Stimulated activated naive CD8-positive, alpha-beta T cell treated with anti-CD3 and anti-CD28 coated beads, Interleukin-15, Interleukin-2, amounts not matched to agents 100 U/mL and 50 U/mL, for 24 hours (primary cell): ENCODE measurements at places on chromosomes 4 and X.

DNA sequence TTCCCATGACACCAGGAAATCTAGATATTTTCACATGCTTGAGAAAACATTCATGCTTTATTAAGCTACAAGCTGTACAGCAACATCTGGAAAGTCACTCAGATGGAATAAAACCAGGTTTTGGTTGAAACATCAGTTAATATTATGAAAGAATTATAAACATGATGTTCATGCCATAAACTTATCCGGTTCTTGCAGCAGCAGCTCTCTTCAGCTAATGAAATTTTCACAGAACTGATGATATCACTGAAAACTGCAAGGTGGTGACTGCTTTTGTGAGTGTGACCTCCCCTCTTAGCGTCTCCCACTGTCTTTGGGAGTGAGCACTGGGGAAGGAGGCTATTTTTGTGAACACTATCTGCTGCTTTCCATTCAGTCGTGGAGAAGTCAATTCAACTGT is 56.9 kb downstream of the ARHGAP10 start:
- DNase-seq, result no peak

DNA sequence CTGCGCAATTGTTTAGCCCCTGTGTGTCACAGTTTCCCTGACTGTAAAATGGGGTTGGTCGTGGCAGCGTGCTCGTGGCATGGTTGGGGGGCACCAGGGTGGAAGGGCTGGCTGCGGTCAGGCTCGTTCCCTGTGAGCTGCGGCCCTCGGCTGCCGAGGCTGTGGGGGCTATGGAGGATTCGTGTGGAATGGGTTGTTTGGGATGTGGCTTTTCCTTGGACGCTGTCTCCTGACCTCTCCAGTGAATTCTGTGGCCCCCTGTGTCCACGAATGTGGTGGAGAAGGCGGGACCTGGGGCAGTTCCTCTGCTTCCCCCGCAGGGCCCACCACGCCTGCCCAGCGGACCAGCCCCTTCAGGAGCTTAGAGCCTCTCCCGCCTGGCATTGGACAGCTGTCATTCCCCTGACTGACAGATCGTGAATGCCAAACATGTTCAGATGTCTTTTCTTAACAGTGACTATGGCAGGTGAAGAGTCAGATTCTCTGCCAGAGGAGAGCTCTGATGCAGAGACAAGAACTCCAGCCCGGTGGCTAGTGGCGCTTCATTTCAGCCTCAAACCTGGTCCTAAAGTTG is 17.2 kb upstream of the HGFAC start:
- DNase-seq, result no peak

- DNase-seq, result no peak
Measured at GRCh38 chrX:37640142-37640541, 45.4 kb upstream of the XK start.

DNA sequence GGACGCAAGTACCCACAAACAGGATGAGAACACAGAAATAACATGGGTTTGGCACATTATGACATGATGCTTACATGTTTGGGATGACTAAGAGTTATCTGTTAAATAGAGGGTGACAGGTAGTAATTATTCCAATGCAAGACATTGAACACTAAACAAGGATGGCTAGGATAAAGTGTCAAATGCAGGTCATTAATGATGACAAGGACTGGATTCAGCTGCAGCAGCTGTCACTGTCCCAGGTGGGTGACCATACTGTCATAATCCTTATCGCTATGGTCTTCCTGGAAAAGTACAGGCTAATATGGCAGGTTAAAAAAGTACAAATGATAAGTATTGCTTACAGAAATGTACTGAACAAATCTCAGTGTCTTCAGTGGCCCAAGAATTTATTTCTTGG is 123.9 kb downstream of the ANTXR2 start:
- no peak for DNase-seq

DNA sequence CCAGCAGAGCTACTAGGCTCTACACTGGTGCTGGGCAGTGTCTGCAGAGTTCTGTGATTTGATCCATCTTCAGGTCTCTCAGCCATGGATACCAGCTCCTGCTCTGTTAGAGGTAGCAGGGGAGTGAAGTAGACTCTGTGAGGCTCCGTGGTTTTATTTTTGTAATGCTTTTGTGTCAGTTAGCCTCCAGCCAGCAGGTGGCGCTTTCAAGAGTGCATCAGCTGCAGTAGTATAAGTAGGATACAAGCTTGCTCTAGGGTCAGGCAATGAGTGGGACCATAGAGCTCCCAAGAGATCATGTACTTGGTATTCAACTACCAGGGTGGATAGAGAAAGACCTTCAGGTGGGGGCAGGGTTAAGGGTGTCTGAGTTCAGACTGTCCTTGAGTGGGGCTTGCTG is 362.5 kb upstream of the TRAM1L1 start:
- peak; percentile 39 for DNase-seq

DNA sequence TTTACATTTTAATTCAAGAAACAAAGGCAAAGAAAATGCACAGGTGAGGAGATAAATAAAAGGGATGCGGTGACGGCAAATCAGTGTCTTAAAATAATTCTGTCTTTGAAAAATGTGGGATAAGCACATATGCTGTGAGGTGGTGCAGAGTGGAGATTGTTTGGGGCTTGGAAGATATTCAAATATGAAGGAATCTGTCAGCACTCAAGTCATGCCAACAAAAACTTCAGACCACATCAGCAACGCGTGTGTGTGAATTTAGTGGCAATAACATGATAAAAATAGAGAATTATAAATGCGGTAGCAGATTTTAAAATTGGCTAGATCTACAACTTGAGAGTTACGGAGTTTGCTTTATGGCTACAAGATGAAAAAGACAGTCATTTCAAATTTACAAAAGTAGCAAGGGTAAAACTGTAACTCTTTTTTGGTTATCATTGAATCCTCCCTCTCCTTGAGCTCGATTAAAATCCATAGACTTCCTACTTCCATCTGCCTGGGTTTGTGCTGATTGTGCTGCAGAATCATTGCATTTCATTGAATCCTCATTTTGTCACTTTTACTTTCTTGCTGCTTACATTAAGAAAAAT is 71.5 kb upstream of the VCX2 start:
- no peak for DNase-seq

DNA sequence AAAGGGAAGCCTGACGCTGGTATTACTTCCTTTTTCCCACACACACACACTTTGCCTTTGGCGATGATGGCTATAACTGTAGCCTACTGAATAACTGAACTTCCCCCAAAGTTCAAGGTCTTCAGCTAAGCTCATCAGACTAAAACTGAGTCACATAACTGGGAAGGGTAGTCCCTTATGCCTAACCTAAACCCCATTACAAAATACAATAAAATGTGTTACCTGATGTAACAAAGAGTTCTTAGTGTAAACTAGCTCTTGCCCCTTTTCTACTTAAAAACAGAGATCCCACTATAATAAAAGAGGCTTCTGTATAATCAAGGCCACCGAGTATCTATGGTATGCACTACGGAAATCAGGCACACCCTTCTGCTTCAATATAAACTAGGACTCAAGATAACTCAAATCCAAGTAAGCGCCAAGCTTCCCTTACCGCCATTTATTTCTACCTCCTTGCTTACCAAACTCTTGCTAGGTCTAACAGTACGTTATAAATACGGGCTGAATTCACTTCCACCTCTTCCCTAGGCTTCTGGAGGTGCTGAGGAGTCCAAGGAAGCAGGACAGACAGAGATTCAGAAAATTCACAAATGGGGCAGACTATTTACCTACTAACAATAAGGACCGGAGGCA is 2.4 kb downstream of the OTUD4 start:
- DNase-seq, result no peak

DNA sequence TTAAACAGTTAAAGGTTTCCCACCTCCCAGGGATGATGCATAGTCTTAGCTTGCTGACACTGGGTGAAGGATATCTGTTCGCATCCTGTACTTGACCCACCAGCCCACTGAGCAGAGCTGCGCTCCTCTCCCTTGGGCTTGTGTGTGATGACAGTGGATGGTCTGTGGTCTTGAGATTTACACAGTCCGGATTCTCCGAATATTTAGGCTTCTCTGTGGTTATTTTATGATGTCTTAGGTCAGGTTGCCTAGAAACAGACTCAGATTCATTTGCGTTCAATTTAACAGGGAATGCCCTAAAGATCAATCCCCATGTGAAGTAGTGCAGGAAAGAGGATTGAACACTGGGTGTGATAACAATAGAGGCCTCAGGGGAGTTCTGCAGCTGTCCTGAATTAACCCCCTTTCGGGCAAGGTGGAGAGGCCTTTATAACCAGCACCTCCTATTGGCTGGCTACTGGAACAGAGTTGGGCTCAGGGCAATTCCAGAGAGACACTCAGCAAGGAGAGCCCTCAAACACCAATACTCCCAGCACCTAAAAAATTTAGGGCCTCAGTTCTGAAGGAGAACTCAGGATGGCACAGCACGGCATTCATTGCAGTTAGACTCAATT is 653.2 kb upstream of the GALNT7 start:
- no peak for DNase-seq

GRCh38 chr4:123102897-123103471 is 180.6 kb upstream of the NUDT6 start:
- DNase-seq, result no peak

DNA sequence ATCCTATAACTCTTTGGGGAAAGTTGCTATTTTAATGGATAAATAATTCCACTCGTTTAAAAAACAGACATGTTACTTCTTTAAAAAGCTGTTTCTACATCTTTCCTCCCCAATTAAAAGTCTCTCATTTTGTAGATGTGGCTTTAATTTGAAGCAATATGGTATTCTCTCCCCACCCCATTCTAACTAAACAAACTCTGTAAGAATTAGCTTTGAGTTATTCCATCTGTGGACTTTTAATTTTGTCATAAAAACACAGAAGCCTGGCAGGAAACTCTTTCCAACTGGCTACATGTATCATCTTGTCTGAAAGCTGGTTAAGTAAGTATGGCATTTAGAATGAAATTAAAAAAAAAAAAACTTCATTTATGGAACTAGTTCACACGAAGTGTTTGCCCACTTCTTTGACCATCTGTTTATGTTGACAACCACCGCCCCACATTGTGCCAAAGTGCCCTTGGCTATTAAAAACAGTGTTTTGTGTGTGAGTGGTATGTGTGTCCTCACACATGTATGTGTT is 140.3 kb downstream of the NAA11 start:
- DNase-seq, result no peak

- DNase-seq, result no peak
Measured at GRCh38 chr4:188444500-188444899, 305.3 kb downstream of the TRIML1 start.

DNA sequence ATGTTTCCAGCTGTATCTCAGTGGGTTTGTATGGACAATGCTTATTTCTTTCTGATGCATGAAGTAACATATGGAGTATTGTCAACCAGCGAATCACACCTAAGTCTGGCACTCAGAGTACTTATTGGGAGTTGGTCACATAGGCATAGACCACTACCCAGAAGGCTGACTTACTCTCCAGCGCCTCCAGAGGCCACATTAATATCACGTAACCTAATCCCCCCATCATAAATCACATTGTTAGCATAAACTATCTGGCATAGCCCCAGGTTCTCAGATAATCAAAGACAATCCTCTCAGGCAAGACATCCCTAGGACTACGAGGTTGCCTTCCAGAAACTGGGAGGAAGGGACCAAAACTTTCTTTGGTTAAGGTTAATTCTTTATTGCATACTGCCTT is 560.5 kb upstream of the PABPC4L start:
- DNase-seq, result no peak

- DNase-seq, result no peak
Measured at GRCh38 chr4:19783667-19784223, 468.0 kb upstream of the SLIT2 start.

- DNase-seq, result no peak
Measured at GRCh38 chr4:111838406-111838930, 306.8 kb upstream of the FAM241A start.
